MCF 10A (cell line): ENCODE measurements at places on chromosomes 3 and 15. TPM values are rescaled to one million over a fixed set of nuclear protein-coding genes. Genes with fewer than 3 reads are reported as not detected.

Gene ATP2B2
- total RNA-seq, result not detected in 2 replicates

Gene TMEM89
- total RNA-seq, result not detected in 2 replicates

Gene GOLGA6D
- total RNA-seq, result not detected in 2 replicates

Gene SLC27A2
- total RNA-seq, result 0.64 and 0.84 TPM in 2 replicates

Gene CADM2
- total RNA-seq, result not detected in 2 replicates

Gene MORC1
- total RNA-seq, result not detected in 2 replicates

Gene ANKUB1
- total RNA-seq, result not detected in 2 replicates
